ENCODE measurements at places on chromosomes 16 and 17.
A peak's percentile ranks its signal among the peaks of the same experiment; 100 is the strongest.

DNA sequence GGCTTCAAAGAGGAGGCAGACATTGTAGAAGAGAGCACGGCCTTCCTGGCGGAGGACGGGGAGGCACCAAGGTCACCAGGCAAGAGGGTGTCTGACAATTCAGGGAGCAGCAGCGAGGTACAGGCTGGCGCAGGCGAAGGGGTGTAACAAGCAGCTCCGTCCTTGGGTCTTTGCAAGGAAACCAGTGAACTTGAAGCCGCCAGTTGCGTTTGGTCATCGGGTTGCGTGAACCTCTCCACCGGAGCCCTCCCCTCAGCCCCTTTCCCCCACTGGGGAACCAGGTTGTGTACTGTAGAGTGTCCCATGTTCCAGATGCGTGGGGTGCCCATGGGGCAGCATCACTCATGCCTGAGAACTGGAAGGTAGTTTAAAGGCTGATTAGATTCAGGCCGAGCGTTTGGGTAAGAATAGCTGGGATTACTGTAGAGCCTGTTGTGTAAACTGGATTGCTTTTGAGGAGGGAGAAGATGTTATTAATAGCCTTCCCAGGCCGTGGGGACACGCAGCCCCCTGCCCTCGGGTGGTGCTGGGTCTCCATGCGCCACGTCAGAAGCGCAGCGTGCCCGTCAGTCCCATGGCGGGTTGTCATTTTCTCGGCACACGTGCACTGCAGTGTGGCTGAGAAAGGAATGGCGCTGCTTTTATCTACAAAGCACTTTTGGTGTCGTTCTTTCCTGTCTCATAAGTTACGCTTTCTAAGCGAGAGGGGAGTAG lies 2.5 kb downstream of the MRPL12 start:
- no peak for DNase-seq

DNA sequence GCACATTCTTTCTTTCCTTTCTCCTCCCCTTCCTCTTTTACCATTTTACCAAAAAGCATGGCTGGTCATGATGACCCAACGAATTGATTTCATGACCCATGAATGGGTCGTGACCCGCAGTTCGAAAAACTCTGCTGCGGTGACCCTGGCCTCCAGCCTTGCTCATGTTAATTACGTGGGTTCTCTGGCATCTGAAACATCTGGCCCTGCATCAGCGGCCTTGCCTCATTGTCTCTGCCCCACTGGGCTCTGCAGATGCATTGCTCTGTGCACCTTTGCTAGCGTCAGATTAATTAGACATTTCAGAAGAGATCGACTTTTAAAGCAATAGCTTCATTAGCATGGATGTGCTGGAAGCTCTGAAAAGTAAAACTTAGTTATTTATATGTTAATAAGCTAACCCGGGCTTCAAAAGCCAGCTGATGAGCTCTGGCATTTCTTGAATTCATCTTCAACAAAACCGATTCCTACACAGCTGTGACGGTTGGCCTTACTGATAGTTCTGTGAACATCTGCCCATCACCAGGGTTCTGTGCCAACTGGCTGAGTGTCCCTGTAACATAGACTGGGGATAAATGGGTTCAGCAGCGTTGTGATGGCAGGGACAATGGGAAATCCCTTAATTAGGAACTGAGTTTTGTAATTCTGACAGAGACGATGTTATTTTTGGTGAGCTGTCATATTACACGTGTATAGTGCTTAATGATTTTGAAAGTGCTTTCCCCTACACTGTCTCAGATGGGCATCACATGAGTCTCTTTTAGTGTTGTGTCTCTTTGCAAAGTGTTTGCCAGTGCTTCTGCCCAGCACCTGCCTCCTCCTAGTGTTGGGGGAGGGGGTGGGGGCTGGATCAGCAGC lies 225.9 kb upstream of the EEF2KMT start:
- DNase-seq, result no peak

DNA sequence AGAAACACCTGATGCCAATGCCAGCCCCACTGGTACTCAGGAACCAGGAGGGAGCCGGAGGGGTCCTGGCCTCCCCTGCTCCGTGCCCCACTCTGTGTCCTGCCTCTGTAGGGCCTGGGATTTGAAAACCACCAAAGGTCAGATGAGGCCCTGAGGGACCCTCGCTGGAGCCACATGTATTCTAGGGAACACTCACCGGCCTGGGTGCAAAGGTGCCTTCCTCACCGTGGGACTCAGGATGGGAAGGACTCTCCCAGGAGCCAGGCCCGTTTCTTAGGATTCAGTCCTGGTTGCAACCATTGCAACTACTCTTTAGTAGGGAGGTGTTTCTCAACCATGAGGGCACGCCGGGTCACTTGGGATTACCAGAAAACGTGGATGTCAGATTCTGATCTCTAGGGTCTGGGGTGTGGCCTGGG lies 74.6 kb downstream of the N4BP1 start:
- no peak for DNase-seq

GRCh38 chr17:55911186-55911585 lies 160.3 kb downstream of the PCTP start:
- DNase-seq, result no peak

GRCh38 chr17:1730326-1731193 lies 6.1 kb downstream of the WDR81 start:
- DNase-seq, result no peak

DNA sequence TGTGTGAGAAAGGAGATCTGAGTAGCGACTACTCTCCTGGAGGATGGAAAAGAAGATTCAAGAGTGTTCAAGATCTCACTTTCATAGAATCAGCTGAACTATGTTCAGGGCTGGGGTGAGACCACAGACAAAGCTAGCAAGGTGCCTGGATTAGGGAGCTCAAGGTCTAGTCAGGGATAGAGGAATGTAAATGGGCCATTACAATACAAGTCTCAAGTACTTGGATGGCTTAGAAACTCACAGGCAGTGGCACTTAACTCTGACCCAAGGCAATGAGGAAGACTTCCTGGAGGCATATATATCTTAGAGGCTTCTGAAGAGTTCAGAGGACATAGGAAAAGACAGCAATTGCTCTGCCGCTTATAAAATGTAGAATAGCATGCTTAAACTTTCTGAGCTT lies 184.9 kb upstream of the CDH11 start:
- DNase-seq, result no peak

GRCh38 chr16:86089991-86090390 lies 191.0 kb downstream of the IRF8 start:
- DNase-seq, result no peak

GRCh38 chr16:52451971-52452421 lies 94.9 kb downstream of the TOX3 start:
- no peak for DNase-seq

- DNase-seq, result no peak
These were observed 16.7 kb downstream of the C16orf54 start for GRCh38 chr16:29729116-29729521.

DNA sequence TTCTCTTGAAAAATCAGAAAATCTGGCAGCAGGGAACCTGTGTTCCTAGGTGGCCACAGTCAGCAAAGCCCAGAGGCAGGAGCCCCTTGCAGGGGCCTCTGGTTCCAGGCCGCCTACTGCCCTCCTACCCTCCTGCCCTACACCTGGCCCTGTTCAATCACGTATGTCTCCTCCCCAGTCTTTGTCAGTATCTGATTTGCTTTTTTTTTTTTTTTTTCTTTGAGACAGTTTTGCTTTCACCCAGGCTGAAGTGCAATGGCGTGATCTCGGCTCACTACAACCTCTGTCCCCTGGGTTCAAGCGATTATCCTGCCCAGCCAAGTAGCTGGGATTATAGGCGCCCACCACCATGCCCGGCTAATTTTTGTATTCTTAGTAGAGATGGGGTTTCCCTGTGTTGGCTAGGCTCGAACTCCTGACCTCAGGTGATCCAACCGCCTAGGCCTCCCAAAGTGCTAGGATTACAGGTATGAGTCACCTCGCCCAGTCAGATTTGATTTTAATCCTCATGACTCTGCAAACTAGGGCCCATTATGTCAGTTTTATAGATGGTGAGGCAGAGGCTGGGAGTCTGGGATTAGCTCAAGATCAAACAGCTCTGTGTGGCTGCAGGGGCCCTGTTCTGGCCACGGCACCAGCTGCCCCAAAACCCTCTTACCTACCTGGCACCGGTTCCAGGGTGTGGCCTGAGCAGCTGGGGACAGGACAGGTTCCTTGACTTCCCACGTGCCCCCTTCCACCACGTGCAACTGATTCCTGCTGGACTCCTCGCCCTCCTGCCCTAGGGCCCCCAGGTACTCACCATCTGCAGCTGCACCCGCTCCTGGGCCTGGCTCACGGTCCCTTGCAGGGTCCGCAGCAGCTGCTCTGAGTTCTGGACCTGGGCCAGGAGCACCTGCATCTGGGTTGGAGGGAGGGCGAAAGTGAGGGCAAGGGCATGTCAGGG lies 14.7 kb downstream of the RABEP2 start:
- no peak for DNase-seq

GRCh38 chr16:21224800-21225199 lies 8.7 kb upstream of the ANKS4B start:
- no peak for DNase-seq

- DNase-seq, result peak; percentile 57
These were observed 26.2 kb upstream of the PIK3R5 start for GRCh38 chr17:8991514-8992285.

GRCh38 chr17:59893676-59894100 lies 767 bp downstream of the RPS6KB1 start:
- DNase-seq, result no peak

GRCh38 chr17:30939051-30939689 lies 17.4 kb downstream of the ADAP2 start:
- no peak for DNase-seq

DNA sequence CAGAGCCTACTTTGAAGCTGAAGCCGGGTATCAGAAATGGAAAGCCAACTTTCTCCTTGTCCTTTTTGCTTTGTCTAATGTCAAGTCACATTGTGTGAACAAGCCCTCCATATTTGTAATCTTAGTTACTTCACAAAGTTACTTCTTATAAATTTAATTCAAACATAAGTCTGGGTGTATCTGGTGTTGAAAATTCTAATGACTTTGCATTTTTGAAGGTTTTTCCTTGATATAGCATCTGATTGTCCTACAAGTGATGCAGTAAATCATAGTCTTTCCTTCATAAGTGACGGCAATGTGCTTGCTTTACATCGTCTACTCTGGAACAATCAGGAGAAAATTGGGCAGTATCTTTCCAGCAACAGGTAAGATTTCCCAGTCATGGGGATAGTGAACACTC lies 36.9 kb downstream of the OMG start:
- DNase-seq, result no peak

DNA sequence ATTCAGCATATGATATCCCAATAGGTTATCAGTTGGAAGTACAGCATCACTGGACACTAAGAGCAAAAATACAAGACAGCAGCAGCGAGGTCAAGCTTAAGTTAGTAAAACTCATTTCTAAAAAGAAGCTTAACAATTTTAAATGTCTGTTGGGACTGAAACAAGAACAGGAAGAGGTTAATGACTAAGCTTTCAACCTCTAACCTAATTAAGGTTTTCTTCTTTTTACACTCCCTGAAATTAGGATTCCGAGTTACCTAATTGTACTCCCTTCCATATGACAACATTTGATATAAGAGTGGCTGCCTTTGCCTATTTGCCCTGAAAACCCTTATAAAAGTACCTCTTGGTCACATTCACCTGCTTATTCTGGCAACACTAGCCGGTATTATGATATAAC lies 34.3 kb downstream of the CPSF4L start:
- DNase-seq, result no peak

- no peak for DNase-seq
These were observed 90.3 kb upstream of the MPHOSPH6 start for GRCh38 chr16:82260212-82260795.

DNA sequence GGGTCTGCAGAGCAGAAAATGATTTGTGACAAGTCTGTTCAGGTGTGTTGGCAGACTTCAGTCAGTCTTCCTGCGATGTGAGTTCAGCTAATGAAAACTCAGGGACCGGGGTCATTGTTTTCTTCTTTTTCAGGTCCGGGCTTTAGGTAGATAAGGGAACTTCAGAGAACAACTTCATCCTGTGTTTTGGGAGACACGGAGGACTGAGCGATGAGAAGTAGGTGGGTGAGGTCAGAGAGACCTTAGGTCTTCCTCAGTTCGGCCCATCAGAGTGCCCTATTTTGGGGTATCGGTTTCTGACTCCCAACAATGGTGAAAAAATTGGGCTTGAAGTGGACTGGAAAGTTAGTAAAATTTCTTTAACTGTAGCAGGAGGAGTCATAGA lies 88.9 kb upstream of the ATF7IP2 start:
- DNase-seq, result no peak

DNA sequence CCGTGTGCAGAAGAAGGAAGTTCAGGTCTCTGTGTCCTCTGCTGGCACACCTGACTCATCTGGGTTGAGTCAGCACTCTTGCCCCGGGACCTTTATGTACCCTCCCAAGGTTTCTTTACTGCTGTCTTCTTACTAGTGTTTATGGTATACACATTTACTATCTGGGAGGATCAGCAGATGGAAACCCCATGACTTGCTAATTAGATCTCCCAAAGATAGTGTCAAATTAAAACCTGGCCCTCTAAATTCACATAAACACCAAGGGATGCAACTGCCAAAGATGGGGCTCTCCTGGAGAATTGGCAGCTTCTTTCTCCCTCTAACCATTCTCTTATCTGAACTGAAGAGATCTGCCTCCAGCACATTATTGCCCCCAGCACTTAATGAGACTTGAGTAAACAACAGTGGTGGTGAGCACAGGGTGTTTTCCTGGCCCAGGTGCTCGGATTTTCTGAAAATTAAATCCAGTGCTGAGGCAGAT lies 718.1 kb upstream of the SOX9 start:
- DNase-seq, result no peak

- DNase-seq, result no peak
These were observed 14.0 kb upstream of the CYB5B start for GRCh38 chr16:69410219-69410990.

DNA sequence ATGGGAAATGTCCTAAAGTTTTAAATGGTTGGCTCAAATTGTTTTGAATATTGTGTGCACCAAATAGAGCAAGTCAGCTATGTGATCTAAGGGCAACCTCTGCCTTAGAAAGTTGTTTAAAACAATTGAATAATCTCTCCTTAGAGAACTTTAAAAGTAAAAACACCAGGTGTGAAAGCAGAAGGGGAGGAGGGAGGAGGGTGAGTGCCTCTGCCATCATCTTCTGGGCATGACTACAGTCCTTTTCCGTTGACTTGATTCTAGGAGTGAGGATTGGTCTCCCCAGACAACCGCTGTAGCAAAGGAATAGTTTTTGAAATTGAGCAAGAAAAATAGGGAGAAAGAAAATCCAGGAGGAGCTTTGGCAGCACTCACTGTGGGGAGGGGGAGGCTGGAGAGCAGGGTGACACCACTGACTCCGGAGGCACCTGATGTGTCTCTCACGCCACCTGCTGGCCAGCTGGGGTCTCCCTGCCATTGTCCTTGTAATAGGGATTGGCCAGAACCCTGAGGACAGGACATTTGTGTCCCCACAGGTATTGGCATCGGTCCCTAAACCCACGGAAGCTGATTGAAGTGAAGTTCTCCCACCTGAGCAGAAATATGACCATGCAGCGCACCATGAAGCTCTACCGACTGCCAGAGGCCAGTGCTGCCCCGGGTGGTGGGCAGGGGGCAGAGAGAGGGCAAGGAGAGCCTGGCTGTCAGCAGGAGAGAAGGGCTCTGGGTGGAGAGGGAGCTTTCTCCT lies 33.3 kb downstream of the PLCD3 start:
- peak; percentile 46 for DNase-seq

Data from CD8-positive, alpha-beta memory T cell (primary cell).